ENCODE measurements at places on chromosomes 4 and X.

DNA sequence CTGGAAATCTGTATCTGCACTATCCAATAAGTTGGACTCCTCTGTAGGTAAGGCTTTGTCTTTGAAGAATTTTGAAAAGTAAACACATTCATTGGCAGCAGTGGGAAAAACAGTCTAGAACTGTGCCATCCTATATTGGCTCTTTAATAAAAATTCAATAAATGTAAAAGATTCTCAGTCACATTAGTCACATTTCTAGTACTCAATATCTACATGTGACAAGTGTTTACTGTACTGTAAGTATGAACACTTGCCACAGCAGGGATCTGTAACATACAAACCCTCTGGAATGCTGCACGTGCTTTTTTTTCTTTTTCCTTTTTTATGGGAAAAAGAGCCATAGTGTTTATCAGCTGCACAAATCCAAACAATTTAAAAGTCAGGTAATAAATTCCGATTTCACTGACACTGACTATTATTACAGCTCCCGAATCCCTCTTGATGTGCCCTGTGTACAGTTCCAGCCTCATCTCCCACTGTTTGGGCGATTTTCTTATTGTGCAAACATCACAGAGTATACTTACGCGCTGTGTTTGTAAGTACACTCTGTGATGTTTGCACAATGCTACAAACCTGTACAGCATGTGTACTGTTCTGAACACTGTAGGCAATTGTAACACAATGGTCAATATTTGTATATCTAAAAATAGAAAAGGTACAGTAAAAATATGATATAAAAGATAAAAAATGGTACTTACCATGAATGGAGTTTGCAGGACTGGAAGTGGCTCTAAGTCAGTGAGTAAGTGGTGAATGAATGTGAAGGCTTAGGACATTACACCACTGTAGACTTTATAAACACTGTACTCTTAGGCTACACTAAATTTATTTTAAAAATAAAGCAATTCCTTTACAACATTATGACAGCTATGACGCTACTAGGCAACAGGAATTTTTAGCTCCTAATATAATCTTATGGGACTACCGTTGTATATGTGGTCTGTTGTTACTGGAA lies 8.7 kb downstream of the PYURF start:
- no peak for DNase-seq

- DNase-seq = no peak
These were observed 315.4 kb downstream of the NR3C2 start for GRCh38 chr4:148126825-148127224.

DNA sequence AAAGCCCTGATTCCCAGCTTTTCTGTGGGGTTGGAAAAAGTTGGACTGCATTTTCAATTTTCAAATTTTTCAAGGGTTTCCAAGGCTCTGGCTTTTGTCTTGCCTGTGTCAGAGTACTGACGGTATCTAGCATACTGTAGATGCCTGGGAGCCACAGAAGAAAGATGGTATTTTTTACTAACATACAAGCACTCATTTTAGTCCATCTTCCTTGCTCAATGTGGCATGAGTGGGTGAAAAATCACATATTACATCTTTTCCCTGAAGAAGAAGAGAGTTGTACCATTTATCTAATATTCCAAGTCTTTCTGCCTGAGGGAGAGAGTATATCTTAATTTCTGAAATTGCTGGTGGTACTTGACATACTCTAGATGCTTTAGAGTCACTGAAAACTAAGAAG lies 738.6 kb upstream of the ADGRL3 start:
- no peak for DNase-seq

GRCh38 chr4:119629142-119629471 lies 503 bp upstream of the PDE5A start:
- no peak for DNase-seq

GRCh38 chr4:139957986-139958738 lies 195.8 kb downstream of the MAML3 start:
- no peak for DNase-seq

DNA sequence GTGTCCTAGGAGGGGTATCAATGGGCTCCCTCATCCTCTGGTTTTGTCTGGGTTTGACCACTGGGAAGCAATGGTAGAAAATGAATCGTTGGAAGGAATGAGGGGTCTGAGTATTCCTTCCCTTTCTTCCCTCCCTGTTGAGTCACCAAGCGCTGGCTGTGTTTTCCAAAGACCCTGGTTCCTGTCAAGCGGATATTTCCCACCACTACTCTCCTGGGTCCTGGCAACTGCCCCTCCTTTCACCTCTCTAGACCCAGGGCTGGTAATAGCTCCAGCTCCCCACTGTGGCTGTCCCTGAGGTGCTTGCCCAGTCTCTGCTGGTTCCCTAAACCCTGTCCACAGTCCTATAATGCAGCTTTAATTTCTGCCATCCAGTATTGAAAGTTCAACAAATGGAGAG lies 22.2 kb downstream of the SMIM43 start:
- no peak for DNase-seq

GRCh38 chr4:41757521-41758156 lies 9.1 kb upstream of the PHOX2B start:
- no peak for DNase-seq

DNA sequence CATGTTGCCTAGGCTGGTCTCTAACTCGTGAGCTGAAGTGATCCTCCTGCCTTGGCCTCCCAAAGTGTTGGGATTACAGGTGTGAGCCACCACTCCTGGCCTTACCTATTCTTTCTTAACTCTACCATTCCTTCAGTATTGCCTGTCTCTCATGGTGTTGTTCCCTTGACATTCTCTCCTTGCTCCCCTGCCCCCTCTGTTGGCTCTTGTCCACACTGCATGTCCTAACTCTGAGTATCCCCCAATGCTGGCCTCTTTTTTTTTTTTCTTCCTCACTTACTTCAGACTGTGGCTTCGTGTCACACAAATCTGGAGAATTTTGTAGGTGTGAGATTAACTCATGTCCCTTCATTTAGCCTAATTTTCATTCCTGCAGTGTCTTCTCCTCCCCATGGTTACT lies 22.9 kb upstream of the FRMPD4 start:
- no peak for DNase-seq

GRCh38 chr4:169621731-169622492 lies 1.5 kb downstream of the CLCN3 start:
- peak; percentile 61 for DNase-seq

GRCh38 chr4:89420507-89420906 lies 112.9 kb upstream of the GPRIN3 start:
- DNase-seq = no peak

GRCh38 chrX:3713937-3714434 lies 537 bp upstream of the PRKX start:
- DNase-seq = no peak

- DNase-seq = no peak
These were observed 419.7 kb downstream of the FAT4 start for GRCh38 chr4:125734504-125734903.

Measured in CD4-positive, alpha-beta T cell treated with Interleukin-15 for 1 hour (primary cell).